HS-27A (cell line): ENCODE measurements at places on chromosomes 6 and 20.

- no peak for DNase-seq
Measured at GRCh38 chr6:106692819-106693208, 63.4 kb downstream of the QRSL1 start.

DNA sequence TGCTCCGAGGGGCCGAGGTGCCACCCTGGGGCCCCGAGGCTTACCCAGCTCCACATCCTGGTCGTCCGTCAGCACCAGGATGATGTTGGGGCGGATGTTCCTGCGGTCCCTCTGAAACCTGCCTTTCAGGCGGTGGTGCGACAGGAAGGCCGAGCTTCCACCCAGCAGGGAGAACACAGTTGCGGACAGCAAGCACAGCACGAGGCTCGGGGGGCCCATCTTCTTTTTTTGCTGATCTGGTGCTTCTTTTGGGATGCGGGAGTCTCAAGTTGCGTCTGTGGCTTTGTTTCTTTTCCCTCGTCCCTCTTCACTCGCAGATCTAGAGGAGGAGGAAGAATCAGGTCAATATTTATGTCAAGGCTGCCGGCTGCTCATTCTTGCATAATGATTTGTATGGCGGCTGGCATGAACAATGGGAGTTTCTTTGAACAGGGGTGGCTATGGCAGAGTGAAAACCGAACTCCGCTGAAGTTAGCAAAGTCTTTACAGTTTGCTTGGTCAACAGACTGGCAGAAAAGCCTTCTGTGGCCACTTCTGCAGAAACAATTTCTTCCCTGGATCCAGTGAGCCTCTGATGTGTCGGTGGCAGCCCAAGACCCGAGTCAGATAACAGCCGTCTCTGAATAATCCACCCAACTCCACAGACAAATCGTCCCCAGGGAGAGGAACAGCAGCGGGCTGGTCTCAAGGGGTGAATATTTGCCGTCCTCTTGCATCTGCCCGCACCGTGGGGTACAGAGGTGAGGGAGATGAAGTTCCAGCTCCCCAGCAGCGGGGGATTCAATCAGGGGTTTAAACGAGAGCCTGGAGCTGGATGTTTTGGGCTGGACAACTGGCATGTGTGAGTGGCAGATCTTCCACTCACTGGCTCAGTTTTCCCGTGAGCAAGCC is 27.9 kb downstream of the SULF2 start:
- DNase-seq = no peak

GRCh38 chr6:6225885-6226529 is 94.5 kb downstream of the F13A1 start:
- no peak for DNase-seq

- no peak for DNase-seq
Measured at GRCh38 chr6:167094436-167094819, 28.5 kb upstream of the CCR6 start.

- no peak for DNase-seq
Measured at GRCh38 chr20:2745936-2746635, 53.5 kb downstream of the EBF4 start.

DNA sequence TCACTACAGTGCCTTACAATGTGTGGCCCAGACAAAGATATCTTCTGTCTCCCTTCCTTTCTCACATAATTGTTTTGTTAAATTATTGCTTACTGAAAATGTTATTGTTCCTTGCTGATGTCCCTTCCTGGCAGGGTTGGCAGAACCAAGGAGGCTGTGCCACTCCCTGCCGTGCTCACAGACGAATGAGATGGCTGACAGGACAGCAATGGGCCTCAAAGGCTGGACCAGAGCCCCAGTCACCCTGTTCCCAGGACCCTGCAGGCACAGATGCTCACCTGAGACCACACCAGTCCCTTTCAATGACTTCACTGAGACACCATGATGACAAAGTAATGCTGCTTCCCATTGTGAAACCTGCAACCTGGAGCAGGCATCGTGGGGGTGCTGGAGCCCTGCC is 375.1 kb downstream of the HACE1 start:
- DNase-seq = no peak
